AG20443 (cell line): ENCODE measurements at places on chromosomes 7 and 10.
A peak's percentile ranks its signal among the peaks of the same experiment; 100 is the strongest.

DNA sequence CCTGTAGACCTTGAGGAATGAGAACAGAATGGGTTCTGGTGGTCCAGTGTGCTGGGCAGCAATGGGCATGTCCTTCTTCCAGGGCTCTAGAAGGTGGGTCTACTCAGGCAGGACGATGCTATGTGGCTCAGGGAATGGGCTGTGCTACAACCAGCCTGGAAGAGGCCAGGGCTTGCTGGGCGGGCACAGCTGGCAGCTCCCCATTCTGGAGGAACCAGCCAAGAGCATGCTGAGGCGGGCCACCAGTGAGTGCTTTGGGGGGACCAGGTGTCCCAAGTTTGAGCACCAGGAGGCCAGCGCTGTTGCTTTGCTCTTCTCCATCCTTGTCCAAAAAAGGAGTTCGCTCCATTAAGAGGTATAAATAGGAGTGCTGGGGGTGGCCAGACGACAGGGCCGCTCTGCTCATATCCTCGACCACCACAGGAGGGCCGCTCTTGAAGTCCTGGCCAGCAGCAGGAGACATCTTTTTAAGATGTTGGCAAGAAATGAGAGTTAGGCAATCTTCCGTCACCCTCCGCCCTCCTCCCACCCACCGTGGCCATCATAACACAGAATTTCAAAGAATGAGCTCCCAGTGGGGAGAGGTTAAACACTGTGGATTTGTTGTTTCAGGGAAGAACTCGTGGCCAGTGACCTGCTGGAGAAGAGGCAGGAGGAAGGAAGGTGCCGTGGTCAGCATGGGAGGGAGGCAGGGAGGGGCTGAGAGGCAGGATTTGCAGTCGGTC lies 141.3 kb downstream of the GRK5 start:
- peak; percentile 43 for DNase-seq

GRCh38 chr7:87968021-87968420 lies 34.0 kb downstream of the ADAM22 start:
- no peak for DNase-seq

- DNase-seq: no peak
Observed at GRCh38 chr7:141587304-141587703, 36.1 kb downstream of the AGK start.

DNA sequence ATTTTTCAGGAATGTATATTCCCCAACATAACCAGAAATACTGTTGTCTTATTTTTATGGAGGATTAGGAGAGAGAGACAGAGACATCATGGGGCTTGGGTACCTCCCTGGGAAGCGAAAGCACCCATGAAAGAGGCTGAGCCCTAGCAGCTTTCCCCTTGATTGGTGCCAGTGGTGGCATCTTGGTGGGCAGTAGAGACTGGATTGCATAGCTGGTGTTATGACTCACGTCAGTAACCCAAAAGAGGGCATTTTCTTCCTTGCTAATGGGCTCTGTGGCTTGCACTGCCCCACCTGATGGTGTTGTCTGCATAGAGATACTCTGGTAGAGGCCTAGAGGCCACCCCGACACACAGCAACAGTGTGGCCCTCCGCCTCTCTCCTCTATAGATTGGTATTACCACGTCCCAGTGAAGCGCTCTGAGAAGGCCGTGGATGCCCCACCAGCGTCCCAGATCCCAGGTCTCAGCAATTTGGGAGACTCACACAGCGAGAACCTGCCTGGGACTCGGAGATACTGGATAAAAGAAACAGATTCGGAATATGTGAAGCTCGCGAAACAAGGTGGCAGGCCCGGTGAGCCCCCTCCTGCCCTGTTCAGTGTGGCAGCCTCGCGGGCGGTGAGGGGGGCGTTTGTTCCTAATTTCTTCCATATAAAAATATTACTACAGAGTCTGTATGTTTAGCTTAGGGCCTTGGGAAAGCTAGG lies 5.8 kb downstream of the C7orf57 start:
- no peak for DNase-seq

DNA sequence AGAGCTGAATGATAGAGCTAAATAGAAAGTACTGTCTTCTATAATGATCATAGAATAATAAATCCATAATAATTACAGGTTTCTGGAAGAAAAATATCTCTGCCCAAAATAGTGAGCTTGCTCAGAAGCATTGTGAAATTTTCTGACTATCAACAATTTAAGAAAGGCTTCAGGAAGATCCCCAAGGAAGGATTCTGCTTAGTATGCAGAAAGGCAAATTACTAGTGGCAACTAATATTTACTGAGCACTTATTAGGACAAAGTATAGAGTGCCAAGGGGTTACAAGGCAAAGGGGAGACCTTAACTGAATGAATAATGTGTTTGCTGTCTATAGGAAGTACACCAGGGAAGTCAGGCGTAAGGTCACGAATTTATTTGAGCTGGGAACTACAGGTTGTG lies 158.1 kb upstream of the LRRTM3 start:
- no peak for DNase-seq

DNA sequence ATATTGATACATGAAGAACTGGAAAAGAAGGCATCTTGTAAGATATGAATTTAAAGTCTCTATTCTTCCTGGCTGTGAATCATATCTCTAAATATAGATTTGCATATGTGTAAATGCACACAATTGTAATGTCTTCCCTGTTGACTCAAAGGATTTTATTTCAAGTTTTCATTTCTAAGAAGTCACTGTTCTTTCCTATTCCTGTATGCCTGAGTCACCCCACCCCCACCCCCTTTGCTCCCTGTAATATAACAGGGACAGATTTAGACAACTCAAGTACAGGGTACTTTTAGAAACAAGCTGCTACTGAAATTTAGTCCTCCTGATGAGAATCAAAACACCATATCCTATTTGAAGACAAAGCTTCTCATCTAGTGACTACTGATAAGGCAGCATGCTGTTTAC lies 43.0 kb upstream of the HECTD2 start:
- no peak for DNase-seq
